ENCODE measurements at places on chromosomes 16 and 17.
A peak's percentile ranks its signal among the peaks of the same experiment; 100 is the strongest.

DNA sequence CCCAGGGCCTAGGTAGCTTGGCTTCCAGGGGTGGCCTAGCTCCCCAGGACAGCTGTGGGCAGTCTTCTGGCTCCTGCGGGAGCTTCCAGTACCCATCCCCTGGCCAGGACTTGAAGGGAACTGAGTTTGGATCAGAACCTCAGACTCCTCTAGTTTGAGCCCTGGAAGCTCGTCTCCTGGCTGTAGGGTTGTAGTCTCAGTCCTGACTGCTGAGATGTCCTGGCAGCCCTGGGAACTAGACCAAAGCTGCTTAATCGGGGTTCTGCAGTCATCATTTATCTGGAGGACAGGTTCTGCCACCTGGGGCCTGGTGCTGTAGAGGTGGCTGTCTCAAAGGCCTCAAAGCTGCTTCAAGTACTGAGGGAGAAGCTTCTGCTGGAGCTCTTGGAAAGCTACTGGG is 163.7 kb downstream of the WSCD1 start:
- DNase-seq: no peak

GRCh38 chr16:55756963-55757362 is 75.9 kb downstream of the CES1 start:
- DNase-seq: no peak

GRCh38 chr16:8644211-8645140 is 23.0 kb downstream of the METTL22 start:
- DNase-seq: peak; percentile 61

DNA sequence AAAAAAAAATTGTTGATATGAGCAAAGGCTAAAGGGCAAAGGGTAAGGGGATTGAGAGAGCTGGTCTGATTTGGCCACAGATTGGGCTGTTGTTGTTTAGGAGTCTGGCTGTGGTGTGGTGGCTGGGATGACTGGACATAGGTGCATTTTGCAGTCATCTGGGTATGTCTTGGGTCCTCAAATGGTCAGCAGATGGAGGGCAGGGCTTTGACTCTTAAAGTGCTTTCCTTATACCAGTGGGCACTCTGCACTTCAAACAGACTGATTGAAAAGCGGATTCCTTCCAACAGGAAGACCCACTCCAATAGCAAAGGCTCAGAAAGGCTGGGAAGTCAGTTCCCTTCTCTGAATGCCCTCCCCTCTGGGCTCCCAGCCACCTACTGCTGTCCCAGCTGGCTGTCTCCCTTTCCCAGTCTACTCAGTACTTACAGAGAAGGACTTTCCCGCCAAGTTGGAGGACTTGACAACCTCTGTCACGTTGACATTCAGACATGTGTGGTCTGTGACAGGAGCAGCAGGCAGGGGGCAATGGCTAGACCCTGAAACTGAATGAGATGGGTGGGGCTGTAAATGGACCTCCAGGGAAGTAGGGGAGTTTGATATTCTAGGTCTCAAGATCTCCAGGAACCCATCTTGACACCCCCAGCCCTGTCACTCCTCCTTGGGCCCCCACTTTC is 19.6 kb upstream of the MFSD6L start:
- DNase-seq: no peak

GRCh38 chr16:85289760-85290625 is 177.7 kb upstream of the CIBAR2 start:
- DNase-seq: no peak

GRCh38 chr17:3033741-3034577 is 29.4 kb downstream of the OR1D5 start:
- no peak for DNase-seq

DNA sequence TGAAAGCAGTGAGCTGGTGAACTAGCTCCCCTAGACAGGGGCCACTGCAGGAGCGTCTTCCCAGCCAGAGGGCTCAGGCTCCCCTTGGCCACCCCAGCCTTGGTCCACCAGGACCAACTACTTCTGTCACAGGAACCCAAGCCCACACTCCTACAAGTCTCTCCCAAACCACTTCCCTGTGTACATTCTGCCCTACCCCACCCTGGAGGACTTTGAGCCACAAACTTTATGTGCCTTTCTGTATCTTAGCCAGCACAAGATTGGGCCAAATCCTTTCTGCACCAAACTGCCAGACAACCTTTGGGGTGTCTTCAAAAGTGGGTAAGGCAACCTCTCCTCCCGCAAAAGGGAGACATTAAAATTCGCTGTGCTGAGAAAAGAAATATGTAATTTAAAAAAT is 31.6 kb downstream of the EFCAB5 start:
- DNase-seq: no peak

- no peak for DNase-seq
These were observed 78.3 kb downstream of the GAS7 start for GRCh38 chr17:10120109-10120485.

DNA sequence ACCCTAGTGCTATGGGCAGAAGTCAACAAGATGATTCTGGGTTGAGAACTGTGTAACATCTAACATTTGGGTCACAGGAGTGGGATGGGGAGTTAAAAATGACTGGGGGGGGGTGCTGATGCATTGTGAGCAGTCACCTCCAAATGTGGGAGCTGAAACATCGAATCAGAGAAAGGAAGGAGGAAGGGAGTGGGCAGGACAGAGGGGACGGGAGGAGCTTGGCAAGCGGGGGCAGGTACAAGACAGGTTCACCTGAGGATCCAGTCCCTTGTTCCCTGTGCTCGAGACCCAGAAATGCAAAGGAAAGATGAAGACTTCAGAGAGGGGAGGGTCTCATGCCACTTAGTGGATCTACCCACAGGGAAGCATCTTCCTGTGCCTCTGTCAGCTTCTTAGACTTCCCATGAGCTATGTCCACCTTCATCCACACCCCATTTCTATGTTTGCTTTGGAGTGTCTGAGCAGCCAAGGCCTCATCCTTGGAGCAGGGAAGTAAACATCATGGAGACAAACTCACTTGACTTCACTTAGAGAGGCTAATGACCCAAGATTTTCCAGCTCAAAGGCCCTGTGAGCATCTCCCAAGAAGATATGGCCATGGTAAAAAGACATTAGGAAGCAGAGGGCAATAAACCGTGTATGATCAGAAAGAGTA is 20.5 kb downstream of the SMPD3 start:
- DNase-seq: no peak

DNA sequence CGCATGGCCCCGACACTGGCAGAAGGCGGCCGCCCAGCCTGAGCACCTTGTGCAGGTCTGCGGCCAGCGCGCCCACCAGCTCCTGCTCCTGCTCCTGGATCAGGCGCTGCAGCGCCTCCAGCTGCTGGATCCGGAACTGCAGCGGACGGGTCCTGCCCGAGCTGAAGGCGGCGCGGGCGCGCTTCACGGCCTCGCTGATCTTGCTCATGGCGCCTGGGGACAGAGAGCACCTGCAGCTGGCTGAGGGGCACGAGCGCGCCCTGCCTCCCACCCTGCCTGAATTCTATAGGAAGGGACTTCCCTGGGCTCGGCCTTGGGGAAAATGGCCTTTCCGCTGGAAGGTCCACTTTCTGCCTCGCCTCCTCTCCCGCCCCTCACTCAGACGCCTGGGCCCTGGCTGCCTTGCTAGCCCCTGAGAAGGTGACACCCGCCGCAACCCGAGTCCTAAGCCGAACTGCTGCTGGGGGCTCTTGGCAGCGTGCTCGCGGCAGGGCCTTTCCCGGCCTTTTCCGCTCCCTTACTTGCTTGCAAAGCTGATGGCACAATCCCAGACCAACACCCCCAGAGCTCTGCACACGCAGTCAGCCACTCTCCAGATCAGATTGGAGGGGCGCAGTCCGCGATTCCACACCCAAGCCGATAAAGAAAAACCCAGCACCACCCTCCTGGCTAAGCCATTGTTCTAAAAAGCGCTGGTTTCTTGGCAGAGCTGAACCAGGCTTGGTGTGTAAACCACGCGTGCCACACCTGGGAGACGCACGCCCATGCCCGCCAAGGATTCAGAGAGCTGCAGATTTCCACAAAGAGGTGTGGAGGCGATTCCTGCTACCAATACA is 3.0 kb downstream of the ALDH3A1 start:
- DNase-seq: peak; percentile 91

DNA sequence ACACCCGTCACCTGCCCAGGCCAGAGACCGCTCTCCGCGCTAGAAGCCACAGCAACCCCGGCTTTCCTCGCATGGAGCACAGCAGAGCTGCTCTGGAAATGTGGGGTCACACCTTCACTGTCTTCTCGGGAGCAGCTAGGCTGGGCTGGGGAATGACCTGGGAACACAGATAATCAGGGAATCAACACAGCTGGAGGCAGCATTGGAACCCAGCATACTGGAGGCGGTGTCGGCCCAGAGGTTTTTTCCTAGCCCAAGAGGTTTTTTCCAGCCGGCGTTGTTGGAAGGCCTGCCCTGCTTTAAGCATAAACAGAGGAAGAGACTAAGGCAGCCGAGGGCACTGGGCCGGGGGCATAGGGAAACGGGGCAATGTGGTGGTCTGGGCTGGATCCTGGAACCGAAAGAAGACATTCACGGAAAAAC is 791 bp upstream of the PLD6 start:
- no peak for DNase-seq

DNA sequence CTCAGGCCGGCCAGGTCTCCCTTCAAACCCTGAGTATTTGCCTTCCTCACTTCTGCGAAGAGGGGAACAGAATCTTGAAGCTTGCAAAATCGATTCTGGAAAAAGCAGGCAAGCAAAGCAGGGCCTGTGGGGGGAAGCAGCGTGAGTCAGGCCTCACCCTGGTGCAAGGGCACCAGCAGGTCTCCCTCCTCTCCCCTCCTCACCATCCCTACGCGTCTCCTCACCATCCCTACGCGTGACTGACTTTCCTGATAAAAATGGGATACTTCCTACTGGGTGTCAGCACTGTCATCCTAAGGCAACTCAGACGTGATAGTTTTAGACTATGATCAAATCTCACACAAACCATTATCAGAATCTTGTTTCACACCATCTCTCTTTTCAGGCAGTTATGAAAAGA is 12.1 kb downstream of the CMTM3 start:
- DNase-seq: no peak

GRCh38 chr16:58498341-58499091 is 1.4 kb upstream of the NDRG4 start:
- no peak for DNase-seq

- DNase-seq: no peak
These were observed 473 bp downstream of the FTO start for GRCh38 chr16:53704445-53704813.

- no peak for DNase-seq
These were observed 21.1 kb upstream of the KRT24 start for GRCh38 chr17:40724656-40725055.

- no peak for DNase-seq
These were observed 20.2 kb upstream of the MAPT start for GRCh38 chr17:45874151-45874550.
